Activated T-helper 1 cell treated with anti-CD3 and anti-CD28 coated beads, Interleukin-2, amount 50 U/mL, for 16 hours (primary cell): ENCODE measurements at places on chromosomes 1 and 21.

GRCh38 chr1:113255720-113256347 is 134.5 kb upstream of the MAGI3 start:
- no peak for DNase-seq

DNA sequence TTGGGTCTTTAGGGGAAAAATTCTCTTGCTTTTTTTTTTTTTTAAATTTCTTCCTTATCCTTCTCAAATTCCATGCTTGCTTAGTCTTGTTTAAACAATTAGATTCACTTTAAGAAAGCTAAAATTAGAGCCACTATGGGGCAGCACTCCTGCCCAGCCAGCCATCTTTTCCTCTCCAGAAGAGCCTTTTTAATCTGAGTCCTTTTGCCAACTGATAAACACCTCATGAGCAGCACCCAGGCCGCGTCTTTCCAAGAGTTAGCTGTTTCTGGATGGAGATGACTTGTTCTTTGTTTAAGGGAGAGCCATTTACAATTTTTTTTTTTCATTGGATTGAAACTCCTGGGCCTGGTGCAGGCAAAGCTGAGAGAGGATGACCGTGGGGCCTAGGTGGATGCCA is 53.3 kb upstream of the TSPAN2 start:
- no peak for DNase-seq

DNA sequence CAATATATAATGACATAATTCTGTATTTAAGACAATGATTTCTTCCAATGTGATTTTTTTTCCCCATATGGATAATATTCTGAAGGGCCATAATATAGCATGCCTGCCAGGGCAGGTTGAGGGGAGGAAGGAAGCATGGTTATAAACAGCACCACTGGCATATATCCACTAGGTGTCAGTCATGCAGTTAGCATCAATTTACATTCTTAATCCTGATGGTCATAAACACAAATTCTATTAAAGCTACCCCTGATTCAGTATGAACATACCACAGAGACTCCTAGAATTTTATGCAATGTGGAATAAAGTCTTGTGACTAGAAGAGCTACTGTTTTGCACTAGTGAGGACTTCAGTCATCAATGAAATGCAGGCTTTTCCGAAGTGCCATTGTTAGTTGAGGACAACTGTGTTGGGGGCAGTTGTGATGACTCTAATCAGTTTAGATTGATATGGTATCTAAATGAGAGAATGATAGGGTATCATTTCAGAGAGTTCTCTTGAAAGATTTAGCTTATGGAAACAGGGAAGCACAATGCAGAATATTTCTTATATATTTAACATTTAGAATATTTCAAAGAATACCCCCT is 342.7 kb upstream of the NR5A2 start:
- no peak for DNase-seq

GRCh38 chr1:177902266-177902665 is 67.6 kb downstream of the SEC16B start:
- no peak for DNase-seq

DNA sequence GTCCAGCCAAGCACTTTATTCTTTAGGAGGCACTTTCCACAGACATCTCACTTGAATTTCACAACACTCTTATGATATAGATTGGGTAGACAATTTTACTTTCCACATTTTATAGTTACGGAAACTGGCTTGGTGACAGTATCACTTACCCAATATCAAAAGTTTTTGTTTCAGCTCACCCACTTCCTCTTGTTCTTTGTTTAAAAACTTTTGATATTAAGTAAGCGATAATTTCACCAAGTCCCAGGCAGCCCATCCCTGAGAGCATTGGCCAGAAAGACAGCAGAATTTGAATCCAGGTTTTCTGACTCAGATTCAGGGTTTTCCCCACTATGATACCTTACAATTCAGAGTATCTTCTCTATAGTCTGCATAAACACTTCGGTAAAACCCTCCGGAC is 60.0 kb downstream of the LRIG2 start:
- no peak for DNase-seq

GRCh38 chr1:194081444-194081843 is 895.0 kb upstream of the B3GALT2 start:
- no peak for DNase-seq

DNA sequence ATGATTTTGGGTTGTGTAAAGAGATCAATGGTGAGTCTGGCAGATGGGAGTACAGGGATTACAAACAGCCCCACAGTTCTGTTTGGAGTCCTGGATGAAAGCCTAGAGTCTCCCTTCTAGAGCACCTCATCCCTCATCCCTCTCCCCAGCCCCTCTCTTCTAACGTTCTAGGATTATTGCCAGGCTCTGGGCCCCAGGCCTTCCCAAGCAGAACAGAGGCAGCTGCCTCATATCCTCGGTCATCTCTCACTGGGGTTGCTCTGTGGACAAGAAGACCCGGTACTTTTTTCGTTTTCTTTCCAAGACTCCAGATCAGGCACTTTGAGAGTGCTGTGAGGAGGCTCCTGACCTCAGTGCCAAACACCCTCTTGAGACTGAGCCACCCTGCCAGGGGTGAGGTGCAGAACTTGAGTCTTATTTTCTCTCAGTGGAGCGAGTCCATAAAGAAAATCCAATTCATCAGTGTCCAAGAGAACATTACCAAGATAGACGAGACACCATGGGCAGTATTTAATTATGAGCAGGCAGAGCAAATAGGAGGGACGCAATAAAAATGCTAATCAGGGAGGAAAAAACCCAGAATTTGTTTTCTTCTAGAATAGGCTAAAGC is 17.1 kb upstream of the KCND3 start:
- no peak for DNase-seq

DNA sequence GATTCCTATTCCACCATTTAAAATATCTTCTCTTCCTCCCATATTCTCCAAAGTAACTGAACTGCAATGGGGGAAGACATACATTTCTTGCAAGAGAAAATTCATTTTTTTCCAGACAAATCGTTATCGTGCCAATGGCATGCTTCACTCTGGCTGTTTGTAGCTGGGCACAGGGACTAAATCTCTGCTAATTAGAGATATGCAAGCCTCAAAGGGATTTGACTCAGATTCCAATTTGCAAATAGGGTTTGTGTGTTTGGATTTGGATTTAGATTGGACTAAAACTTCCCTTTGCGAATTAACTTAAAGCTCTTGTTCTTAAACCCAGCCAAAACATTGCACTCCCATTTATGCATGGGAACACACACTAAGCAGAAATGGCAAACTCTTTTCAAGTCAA is 276.2 kb upstream of the DUSP10 start:
- no peak for DNase-seq

DNA sequence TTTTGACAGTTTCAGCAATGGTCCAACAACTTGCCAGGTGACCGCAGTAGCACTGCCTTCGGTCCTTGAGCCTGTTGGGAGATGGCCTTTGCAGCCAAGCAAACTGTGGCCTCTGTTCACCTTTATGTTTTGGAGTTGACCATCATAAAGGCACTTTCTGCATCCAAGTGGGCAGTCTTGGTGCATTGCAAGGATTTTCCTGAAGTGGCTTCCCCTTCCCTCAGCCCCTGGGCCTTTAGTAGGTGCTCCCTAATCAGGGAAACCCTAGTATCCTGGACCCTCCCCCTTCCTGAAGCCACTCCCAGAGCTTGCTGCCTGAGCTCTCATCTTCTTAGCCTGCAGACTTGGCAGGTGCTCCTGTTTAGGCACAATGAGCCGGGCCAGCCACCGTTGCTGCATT is 140.2 kb downstream of the TRABD2B start:
- DNase-seq: no peak

DNA sequence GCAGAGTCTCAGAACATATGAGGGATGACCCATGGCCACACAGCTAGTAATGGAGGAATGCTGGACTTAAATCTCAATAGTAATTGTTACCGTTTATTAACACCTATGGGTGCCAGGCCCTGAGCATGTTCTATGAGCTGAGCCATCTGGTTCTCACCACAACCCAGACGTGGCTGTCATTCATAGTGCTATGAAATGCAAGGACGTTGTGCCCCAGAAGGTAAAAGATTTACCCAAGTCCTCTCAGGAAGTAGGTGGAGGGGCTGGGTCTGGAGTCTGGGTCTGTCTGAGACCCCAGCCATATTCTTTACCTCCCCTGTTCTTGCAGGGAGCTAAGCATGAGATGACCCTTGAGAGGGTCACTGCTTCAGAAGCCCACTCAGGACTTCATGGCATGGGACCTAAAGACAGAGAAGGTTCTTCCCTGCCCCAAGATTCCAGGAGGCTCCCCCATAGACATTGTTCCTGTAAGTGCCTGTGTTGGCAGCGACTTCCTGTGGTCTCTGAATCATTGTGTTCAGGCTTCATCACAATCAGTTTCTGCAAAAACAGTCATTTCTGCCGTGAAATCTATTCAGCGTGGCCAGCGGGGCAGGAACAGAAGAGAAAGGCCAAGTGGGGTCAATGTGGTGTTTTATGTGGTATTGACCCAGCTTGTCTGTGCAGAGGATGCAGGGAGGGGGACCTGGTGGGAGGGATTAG is 475.4 kb downstream of the PTPRU start:
- no peak for DNase-seq

GRCh38 chr1:3222042-3222692 is 153.2 kb downstream of the PRDM16 start:
- DNase-seq: no peak

DNA sequence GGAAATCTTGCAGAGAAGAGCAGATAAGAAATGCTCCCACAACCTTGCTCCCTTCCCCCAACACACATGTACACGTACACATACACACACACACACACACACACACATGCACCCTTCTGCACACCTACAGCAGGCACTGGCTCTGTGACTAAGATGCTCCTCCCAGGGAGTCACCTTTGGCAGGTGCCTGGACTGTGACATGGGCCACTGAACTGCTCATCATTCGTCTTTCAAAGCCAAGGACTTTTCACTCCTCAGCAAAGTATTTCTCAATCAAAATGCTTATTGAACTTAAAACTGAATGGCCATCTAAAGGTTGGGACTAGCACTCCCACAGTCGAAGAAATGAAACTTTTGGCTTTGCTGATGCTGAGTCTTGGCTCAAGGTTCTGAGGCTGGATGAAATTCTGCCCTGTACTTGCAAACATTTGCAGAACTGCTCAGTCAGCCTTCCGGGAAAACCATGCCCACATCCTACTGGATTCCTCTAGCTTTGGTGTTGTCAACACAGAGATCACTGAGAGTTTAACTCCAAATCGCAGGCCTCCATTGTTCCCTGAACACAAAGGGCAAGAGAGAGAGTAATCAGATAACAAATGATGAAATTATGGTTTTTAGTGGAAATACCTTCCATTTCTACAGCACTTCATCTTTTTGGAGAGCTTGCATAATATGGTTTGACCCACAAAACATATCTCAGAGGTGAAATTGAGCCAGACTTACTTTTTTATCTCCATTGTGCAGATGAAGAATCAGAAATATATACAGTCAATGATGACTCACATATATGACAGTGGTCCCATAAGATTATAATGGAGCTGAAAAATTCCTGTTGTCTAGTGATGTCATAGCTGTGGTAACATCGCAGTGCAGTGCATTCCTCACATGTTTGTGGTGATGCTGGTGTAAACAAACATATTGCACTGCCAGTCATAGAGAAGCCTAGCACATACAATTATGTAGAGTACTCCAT is 72.4 kb upstream of the BCAR3 start:
- DNase-seq: no peak
